Activated CD4-positive, alpha-beta T cell treated with anti-CD3 and anti-CD28 coated beads, Interleukin-2, amount 50 U/mL, for 1 hour (primary cell): ENCODE measurements at places on chromosomes 7 and 10.
A peak's percentile ranks its signal among the peaks of the same experiment; 100 is the strongest.

DNA sequence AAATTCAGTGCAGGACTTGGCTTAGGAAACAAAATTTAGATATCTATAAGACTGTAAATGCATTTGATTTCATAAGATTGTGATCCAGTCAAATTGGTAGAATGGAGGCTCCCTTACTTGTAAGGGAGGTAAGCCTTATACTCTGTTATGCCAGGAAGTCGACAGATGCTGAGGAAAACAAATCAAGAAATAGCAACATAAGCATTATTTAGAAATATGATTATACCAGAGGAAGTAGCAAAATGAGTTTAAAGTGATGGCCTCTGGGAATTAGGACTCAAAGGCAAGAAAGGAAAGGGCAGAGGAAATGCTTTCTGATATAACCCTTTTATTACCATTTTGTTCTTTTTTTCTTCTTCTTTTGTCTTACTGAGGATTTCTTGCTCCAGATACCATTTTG is 40.5 kb upstream of the MTPAP start:
- no peak for DNase-seq

DNA sequence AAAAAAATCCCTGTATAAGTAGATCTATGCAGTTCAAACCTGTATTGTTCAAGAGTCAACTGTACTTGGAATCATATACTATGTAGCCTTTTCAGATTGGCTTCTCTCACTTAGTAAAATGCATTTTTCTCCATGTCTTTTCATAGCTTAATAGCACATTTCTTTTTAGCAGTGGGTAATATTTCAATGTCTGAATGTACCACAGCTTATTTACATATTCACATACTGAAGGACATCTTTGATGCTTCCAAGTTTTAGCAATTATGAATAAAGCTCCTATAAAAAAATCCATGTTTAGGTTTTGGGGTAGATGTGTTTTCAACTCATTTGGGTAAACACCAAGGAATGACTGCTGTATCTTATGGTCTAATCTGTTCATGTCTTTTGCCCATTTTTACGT is 155.0 kb downstream of the NRBF2 start:
- DNase-seq: no peak

- DNase-seq: peak; percentile 62
Measured at GRCh38 chr10:3668276-3668965, 116.6 kb downstream of the KLF6 start.

GRCh38 chr10:19209319-19209718 is 160.7 kb downstream of the MALRD1 start:
- DNase-seq: no peak

DNA sequence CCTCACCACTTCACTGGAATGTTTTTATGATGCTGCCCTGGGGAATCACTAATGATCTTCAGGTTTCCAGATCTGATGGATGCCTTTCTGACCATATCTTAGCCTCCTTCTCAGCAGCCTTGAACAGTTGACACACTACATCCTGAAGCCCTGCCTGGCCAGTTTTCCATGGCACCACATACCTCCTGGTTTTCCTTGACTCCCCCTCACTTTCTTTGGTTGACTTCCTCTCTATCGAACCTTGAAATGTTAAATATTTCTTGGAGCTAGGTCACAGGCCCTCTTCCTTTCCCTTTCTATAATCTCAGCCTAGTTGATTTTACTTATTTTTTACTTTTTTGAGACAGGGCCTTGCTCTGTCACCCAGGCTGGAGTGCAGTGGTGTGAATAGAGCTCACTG is 108.8 kb upstream of the CDK1 start:
- DNase-seq: no peak

DNA sequence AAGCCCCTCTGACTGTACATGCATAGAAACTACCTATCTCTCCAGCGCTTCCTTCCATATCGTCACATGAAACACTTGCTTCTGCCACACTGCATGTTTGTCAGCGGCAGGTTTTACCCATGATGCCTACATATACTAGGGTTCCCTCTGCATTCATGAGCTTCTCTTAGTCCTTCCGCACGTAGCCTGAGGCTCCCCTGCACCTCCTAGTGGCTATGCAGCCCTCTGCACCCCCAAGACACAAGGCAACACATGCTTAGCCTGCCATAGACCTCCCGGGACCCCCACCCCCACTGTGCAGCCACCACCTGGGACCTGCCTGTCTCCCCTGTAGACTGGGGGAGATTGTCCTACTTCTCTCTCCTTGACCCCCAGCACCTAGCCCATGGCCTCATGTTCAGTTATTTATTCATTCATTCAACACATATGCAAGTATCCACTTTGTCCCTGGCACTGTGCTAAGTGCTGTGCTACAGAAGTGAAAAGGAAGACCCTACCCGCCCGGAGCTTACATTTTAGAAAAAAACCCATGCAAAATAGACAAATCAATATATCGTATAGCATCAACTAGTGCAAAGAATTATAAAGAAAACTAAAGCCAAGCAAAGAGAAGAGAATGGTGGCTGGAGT is 23.5 kb downstream of the TMEM273 start:
- peak; percentile 19 for DNase-seq

DNA sequence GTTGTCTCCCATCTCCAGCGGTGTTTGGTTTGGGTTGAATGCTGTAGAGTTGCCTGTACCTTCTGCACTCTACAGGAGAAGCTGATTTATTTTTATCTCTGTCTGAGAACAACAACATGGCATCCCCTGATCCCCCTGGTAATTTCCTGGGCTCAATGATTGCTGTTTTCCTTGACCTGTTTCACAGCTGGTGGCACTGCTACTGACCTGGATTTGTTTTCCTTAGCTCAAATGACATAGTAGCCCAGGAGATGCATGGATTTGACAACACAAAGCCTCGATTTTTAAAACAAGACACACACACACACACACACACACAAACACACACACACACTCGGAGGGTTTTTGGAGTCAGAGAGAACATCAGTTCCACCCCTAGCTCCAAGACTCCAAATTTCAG is 301.6 kb downstream of the NRG3 start:
- no peak for DNase-seq

GRCh38 chr7:1922870-1923236 is 252.8 kb downstream of the ELFN1 start:
- no peak for DNase-seq

DNA sequence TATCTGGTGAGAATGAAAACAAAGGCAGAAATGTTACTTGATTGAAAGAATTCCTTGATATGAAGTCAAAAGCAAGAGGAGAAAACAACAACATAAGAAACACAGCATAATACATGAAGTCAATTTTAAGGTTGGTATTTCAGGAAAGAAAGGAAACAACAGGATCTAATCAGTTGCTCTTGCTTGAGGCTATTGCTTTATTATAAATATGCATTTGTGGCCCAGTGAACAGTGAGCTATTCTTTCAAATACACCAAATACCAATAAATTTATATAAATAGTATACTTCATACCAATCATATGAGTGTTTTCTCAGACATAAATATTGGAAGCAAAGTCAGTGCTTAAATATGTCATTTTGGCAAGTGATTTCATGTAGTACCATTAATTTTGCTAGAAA is 806.6 kb downstream of the NXPH1 start:
- no peak for DNase-seq

DNA sequence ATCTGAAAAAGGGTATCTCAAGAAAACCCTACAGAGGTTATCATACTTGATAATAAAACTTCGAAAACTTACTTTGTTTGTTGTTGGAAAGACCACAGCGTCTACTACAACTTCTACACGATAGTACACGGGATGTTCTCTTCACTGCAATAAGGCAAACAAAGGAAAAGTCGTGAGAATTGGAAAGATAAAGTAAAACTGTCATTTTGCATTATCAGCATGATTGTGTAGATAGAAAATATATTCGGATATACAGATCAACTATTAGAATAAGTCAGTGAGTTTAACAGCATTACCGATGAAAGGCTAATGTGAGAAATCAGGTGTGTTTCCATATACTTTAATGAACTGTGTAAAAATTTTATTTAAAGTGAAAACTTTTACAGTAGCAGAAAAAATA is 287.4 kb downstream of the KLF6 start:
- no peak for DNase-seq

GRCh38 chr7:27239387-27240014 is 3.1 kb upstream of the EVX1 start:
- no peak for DNase-seq

DNA sequence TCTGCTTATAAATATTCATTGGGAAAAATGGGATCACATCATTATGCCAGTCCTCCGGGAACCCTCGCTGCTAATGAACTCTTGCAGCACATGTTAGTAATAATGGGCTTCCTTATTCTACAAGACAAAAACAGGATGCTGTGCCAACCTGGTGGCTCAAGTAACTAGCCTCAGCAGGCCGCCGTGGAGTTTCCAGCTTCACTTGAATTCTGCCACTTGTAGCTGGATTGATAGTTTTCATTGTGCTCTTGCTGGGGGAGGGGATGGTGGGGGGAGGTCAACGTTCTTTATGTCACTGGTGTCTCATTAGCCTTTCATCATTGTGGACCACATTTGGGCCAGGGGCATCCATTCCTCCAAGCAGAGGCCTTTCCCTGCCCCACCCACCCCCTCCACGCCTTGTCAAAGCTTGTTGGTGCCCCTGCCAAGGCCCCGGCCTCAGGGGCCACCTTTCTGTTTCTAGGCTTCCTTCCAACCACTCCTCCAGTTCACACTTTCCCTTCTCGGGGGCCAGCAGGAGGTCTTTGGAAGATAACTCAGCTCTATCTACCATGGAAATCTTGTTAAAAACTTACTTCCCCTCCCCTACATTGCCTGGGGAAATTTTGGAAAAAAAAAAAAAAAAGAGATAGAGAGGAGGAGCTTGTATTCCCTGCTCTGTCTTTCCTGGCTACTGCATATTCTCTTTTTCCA is 153.9 kb downstream of the BMPER start:
- DNase-seq: no peak

DNA sequence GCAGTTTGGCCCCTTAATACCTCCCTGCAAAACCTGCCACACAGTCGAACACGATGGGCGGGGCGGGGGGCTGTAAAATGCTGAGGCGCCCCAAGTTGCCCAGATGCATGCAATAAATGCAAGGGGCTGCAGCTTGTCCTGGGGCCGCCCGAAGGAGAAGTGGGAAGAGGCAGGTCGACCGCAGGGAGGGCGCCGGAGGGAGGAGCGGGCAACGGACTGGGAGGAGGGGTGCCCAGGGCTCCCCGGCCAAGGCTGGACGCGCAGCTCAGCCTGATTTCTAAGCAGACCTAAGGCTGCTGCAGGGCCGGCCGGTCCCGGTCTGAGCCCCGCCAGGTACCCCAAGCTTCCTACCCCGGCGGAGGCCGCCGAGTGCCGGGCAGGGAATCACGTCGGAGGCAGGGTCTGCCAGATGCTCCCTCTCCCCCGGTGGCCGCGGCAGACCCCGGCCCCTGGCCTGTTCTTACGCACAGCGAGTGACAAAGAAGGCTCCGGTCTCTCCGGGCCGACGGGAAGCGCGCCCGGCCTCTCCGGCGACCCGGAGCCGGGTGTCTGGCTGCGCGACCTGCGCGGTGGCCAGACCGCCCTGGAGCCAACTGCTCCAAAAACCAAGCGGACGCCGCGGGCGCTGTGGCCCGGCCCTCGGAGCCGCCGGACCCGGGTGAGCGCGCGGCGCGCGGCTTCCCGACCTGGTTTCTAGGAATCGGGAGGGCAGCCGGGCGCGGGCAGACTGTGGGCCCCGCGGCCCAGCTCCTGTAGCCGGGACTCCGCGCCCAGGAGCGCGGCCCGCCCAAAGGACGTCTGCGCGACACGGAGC is 744 bp upstream of the EBF3 start:
- no peak for DNase-seq

- DNase-seq: no peak
Measured at GRCh38 chr10:101939729-101940128, 96.1 kb upstream of the KCNIP2 start.

- no peak for DNase-seq
Measured at GRCh38 chr10:810351-810846, 120.9 kb upstream of the DIP2C start.

DNA sequence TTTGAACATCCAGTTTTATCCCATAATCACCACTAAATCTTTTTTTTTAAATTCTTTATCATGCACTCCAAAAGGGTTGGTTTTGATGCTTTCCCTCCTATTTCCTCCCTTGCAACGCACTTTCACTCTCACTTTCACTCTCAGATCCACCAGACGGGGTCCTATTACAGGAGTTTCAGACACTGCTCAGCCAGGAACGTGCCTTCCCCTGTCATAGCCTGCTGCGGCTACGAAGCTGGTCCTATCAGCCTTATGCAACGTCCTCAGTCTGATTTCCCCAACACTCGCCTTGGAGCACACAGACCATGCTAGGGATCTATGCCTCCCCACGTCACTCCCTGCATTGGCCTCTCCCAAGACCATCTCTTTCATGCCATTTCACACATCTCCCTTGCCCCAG is 23.4 kb downstream of the ZPBP start:
- peak; percentile 12 for DNase-seq

GRCh38 chr10:75201793-75202307 is 8.7 kb upstream of the VDAC2 start:
- DNase-seq: no peak
